ENCODE measurements at places on chromosomes 2 and 18. TPM values are rescaled to one million over a fixed set of nuclear protein-coding genes. Genes with fewer than 3 reads are reported as not detected.

DNA sequence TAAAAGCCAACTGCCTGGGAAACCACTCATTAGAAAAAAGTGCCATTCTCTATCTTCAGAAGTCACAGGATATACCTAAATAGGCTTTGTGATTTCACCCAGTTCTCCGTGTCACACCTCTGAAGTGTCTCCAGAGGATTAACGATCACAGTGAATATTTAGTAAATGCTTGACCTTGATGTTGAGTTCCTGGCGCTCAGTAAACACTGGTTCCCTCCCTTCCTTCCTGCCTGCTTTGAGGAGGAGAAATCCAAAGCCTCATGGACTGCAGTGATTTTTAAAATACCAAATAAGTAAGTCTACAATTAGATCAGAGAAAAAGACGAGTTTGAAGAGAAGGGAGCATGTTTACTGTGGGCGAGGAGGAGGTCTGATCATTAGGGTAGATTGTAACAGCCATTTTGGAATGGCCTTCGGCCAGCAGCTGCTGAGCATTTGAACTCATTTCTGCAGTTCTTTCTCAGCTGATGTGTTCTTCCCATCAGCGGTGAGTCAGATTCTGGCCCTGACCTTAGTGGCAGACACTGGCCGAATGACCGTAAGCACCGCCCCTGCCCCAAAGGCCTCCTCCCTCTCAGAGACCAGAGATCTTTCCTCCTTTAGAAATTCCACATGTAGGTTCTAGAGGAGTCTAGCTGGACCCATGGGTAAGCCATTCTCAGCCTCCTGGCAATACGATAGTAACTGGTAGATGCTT, 62.1 kb upstream of the SLC16A14 start:
- H3K4me3 ChIP-seq, result no peak overlapping the region
- ATAC-seq, result no peak
- peaks cover 6% of the 10 kb centered on the region for H3K27me3 ChIP-seq
- no peaks in the 10 kb centered on the region for H3K36me3 ChIP-seq
- no peak overlapping the region for H3K27ac ChIP-seq
- H3K4me1 ChIP-seq, result no peaks in the 10 kb centered on the region

- peaks cover 80% of the 10 kb centered on the region for H3K27me3 ChIP-seq
- H3K27ac ChIP-seq, result no peak overlapping the region
- ATAC-seq, result no peak
- peaks cover 13% of the 10 kb centered on the region for H3K36me3 ChIP-seq
- H3K4me1 ChIP-seq, result no peaks in the 10 kb centered on the region
- no peak overlapping the region for H3K4me3 ChIP-seq
These were observed 9.1 kb upstream of the HOXD4 start for GRCh38 chr2:176142281-176142680.

GRCh38 chr2:20957788-20958525, 85.9 kb downstream of the APOB start:
- H3K4me1 ChIP-seq, result no peaks in the 10 kb centered on the region
- H3K27me3 ChIP-seq, result peaks cover 7% of the 10 kb centered on the region
- H3K27ac ChIP-seq, result no peak overlapping the region

DNA sequence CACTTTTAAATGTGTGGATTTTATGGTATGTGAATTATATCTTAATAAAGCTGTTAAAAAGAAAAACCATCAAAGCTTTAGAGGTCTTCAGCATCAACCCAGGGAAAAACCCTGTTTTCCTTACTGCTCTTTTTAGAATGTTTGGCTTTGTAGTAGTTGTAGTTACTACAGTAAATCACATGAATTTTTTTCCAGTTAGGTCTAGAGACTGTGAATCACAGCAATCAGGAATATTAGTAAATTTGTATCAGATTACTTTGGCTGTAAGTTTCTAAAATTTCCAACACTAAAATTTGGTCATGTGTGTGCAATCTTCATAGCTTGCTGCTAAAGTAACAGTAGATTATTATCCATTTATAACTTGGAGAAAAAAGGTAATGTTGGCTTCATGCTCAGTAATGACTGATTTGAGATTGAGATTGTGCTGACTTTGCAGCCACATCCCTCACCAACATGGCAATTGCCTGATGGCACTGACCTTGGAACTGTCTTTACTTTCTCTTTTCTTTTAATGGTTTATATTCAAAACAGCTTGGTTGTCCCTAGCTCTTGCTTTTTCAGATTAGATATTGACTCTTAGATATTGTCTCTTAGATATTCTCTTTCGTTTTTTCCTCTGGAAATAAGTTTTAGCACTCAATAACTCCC, 41.1 kb downstream of the LCLAT1 start:
- no peaks in the 10 kb centered on the region for H3K36me3 ChIP-seq
- ATAC-seq, result no peak
- no peak overlapping the region for H3K27ac ChIP-seq
- H3K4me3 ChIP-seq, result no peak overlapping the region

DNA sequence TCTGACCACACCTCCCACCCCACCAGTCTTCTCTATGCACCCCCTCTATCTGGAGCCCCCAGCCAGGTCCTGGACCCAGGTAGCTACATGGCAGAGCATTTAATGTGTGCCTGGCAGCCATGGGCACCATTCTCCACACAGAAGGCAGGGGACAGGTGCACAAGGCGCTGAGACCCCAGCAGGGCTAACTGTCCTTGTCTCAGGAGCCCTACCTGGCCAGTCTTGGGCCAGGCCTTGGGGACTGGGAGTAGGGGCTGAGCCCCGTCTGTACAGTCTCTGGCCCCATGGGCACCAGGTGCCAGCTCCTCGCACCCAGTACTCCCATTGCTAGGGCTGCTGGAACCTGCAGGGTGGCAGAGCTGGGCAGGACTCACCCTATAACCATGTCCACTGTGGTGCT, 2.9 kb downstream of the GNLY start:
- H3K4me1 ChIP-seq, result peaks cover under 1% of the 10 kb centered on the region
- H3K4me3 ChIP-seq, result no peak overlapping the region
- H3K27me3 ChIP-seq, result no peaks in the 10 kb centered on the region
- no peak for ATAC-seq

- H3K36me3 ChIP-seq, result no peaks in the 10 kb centered on the region
- H3K4me3 ChIP-seq, result peak overlapping the region; percentile 42
- peak overlapping the region; percentile 5 for H3K27ac ChIP-seq
- peak; percentile 71 for ATAC-seq
- no peaks in the 10 kb centered on the region for H3K27me3 ChIP-seq
These were observed 93.1 kb downstream of the GYPC start for GRCh38 chr2:126748929-126749518.

DNA sequence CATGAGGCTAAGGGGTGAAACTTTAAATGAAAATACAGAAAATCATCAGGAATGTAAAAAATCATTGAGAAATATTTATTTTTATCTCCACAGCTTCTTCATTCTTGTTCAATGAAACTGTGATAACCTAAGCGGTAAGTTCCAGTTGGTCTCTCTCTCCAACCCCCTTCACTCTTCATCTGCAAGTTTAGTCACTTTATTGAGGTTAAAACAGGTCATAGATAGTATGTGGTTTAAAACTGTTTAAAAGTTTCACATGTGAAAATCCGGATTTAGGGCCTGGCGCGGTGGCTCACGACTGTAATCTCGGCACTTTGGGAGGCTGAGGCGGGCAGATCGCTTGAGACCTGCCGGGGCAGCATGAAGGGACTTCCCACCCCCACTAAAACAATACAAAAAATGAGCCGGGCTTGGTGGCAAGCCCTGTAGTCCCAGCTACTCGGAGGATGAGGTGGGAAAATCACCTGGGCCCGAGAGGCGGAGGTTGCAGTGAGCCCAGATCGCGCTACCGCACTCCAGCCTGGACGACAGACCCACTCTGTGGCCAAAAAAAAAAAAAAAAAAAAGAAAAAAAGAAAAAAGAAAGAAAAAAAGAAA, 1.6 kb upstream of the PHLPP1 start:
- no peaks in the 10 kb centered on the region for H3K27me3 ChIP-seq
- no peak overlapping the region for H3K27ac ChIP-seq
- H3K4me3 ChIP-seq, result peak overlapping the region; percentile 87
- peaks cover 9% of the 10 kb centered on the region for H3K36me3 ChIP-seq
- ATAC-seq, result no peak
- peaks cover 15% of the 10 kb centered on the region for H3K4me1 ChIP-seq

DNA sequence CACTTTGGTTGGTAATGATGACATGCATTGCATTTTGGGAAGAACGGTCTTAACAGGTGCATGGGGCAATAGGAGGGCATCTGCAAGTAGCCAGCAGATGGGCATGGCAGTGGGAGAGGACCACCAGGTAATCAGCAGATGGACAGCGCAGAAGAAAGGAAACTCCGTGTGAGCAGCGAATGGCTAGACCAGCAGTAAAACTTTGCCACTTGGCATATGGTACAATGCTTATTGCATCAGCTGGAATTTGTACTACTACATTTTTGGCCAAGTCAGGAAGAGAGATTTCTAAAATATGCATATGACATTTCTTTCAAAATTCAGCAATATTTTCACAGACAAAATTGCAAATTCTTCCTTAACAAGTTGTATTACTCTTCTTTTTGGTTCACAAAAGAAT, 768.5 kb downstream of the LRP1B start:
- H3K4me3 ChIP-seq, result no peak overlapping the region
- no peaks in the 10 kb centered on the region for H3K27me3 ChIP-seq
- no peak for ATAC-seq
- H3K27ac ChIP-seq, result no peak overlapping the region
- H3K4me1 ChIP-seq, result no peaks in the 10 kb centered on the region

- H3K27me3 ChIP-seq, result no peaks in the 10 kb centered on the region
- no peak overlapping the region for H3K27ac ChIP-seq
- H3K36me3 ChIP-seq, result no peaks in the 10 kb centered on the region
These were observed 79.5 kb upstream of the XPO1 start for GRCh38 chr2:61617610-61618009.

DNA sequence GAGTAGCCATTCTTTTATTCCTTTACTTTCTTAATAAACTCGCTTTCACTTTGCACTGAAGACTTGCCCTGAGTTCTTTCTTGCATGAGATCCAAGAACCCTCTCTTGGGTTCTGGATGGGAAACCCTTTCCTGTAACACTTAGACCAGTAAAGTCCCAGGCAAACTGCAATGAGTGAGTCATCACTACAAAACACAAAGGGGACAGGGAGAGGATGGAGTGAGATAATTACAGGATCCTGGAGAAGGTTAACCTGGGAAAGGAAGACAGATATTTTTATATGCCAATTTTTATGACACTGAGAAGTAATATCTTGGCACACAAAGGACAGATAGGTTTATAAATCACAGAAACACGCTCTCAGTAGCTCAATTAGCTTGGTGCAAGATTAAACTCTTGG, 48.7 kb downstream of the EHD3 start:
- no peaks in the 10 kb centered on the region for H3K27me3 ChIP-seq
- H3K4me1 ChIP-seq, result peaks cover 12% of the 10 kb centered on the region
- H3K4me3 ChIP-seq, result no peak overlapping the region
- H3K36me3 ChIP-seq, result no peaks in the 10 kb centered on the region
- peak overlapping the region; percentile 65 for H3K27ac ChIP-seq

GRCh38 chr2:170101789-170102188, 76.2 kb upstream of the MYO3B start:
- H3K4me3 ChIP-seq, result no peak overlapping the region
- no peaks in the 10 kb centered on the region for H3K36me3 ChIP-seq
- no peaks in the 10 kb centered on the region for H3K27me3 ChIP-seq
- ATAC-seq, result no peak
- no peaks in the 10 kb centered on the region for H3K4me1 ChIP-seq
- no peak overlapping the region for H3K27ac ChIP-seq

GRCh38 chr2:164850235-164850634, 8.6 kb upstream of the COBLL1 start:
- H3K27me3 ChIP-seq, result peaks cover 10% of the 10 kb centered on the region
- no peak overlapping the region for H3K27ac ChIP-seq
- no peaks in the 10 kb centered on the region for H3K36me3 ChIP-seq
- no peak for ATAC-seq
- H3K4me3 ChIP-seq, result no peak overlapping the region
- no peaks in the 10 kb centered on the region for H3K4me1 ChIP-seq

DNA sequence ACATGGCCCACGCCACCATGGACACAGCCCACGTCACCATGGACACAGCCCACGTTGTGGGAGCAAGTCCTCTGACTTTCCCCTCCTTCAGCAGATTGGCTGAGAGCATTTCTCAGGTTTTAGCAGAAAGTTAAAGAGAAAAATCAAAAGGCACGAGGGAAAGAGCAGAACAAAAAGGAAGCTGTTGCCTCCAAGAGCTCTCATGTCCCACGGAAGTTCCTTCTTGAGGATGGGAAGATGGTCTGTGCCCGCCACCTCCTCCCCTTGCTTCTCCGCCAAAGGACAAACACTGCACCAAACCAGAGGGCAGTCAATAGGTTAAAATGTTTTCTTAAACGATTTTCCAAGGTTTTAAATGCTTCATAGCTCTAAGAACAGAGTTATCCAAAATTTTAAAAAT, 148.4 kb downstream of the HDAC4 start:
- peaks cover 36% of the 10 kb centered on the region for H3K4me1 ChIP-seq
- no peak overlapping the region for H3K27ac ChIP-seq
- no peaks in the 10 kb centered on the region for H3K27me3 ChIP-seq
- H3K36me3 ChIP-seq, result peaks cover 29% of the 10 kb centered on the region
- peak overlapping the region; percentile 32 for H3K4me3 ChIP-seq
- ATAC-seq, result no peak

DNA sequence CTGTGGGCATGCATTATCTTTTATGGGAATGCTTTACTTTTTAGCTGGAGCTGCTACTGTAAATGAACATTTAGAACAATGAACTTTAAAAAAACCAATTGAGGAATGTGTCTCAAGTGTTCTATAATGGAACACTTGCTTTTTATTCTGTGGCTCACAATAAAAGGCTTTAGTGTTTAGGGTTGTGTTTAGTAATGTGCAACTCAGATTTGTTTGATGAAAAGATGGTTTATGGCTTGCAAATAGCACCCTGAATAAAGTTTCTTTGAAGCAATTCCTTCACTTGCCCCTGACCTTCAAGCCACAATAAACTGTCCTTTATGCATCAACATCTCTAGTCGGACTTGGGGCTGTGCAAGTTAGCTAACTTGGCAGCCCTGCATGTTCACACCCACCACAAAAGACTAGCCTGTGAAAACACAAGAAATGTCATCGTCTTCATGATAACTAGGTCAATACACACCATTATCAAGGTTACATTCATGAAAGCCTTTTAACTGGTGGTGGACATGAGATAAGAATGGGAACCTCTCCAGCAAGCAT, 98.7 kb downstream of the MYO1B start:
- H3K4me1 ChIP-seq, result no peaks in the 10 kb centered on the region
- no peak overlapping the region for H3K4me3 ChIP-seq
- no peak overlapping the region for H3K27ac ChIP-seq
- no peaks in the 10 kb centered on the region for H3K36me3 ChIP-seq

GRCh38 chr18:49174478-49174877, 223.7 kb upstream of the SMAD7 start:
- ATAC-seq, result no peak
- no peak overlapping the region for H3K4me3 ChIP-seq
- H3K27me3 ChIP-seq, result no peaks in the 10 kb centered on the region

- no peak overlapping the region for H3K4me3 ChIP-seq
- H3K36me3 ChIP-seq, result no peaks in the 10 kb centered on the region
- H3K27ac ChIP-seq, result no peak overlapping the region
- H3K27me3 ChIP-seq, result no peaks in the 10 kb centered on the region
- ATAC-seq, result no peak
These were observed 165.6 kb downstream of the INHBB start for GRCh38 chr2:120511536-120511935.

ANKRD53 gene
- 0.56 TPM for total RNA-seq

TMSB10 gene
- total RNA-seq, result 3,068 TPM

PGAP1 gene
- 44.8 TPM for total RNA-seq

CD302 gene
- 0.29 TPM for total RNA-seq

ALK gene
- total RNA-seq, result not detected

COBLL1 gene
- 0.48 TPM for total RNA-seq

SMARCAL1 gene
- total RNA-seq, result 26.1 TPM

FTCDNL1 gene
- 2.4 TPM for total RNA-seq

DUSP2 gene
- total RNA-seq, result 379 TPM

UGT1A3 gene
- total RNA-seq, result not detected

SLC5A7 gene
- total RNA-seq, result not detected
